Activated CD8-positive, alpha-beta memory T cell treated with anti-CD3 and anti-CD28 coated beads for 48 hours (primary cell): ENCODE measurements at places on chromosomes 16 and 17.

DNA sequence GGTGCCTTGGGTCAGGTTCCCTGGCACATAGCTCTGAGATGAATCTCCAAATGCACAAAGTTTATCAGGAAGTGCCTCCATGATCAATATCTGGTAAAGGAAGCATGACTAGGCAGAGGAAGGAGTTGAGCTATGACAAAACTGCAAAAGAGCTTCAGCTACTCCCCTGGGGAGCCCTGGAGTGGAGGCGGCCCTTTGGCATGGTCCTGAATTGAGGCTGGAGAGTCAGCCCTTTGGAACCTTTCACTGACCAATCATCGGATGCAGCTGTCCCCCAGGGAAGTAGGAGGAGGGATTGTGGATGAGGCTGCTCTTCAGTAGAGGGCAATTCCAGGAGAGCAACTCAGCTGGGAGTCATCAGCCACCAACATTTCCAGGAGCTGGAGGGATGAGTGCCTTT is 46.1 kb upstream of the NLRP1 start:
- no peak for DNase-seq

DNA sequence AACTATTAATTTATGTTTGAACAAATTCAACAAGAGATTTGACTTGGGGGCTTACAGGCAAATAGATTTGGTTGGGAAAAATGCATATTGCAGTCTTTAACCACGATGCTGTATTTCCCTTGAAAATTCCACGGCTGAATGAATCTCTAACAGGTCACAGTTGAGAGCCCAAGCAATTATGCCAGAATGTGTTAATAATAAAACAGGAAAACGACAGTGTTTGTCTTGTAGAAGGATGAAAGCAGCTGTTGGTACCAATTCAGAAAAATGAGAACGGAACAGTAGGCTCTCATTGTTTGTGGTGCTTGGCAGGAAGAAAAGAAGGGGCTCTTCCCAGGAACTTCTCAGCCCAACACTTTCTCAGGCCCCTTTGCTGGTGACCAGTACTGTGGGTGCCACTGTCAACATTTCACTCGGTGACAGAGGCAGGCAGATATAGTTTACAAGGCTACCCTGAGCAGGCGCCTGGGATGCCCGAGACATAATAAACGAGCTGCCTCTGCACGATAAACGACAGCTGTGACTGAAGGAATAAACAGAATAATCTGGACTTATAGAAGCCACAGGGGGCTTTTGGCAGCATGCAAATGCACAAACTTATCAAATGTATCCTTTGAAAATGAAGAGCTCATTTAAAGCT is 387.1 kb downstream of the HS3ST4 start:
- no peak for DNase-seq

- DNase-seq: no peak
These were observed 267.8 kb downstream of the CA10 start for GRCh38 chr17:51890710-51891109.

- DNase-seq: no peak
These were observed 85.9 kb upstream of the TOB1 start for GRCh38 chr17:50952013-50952412.

- DNase-seq: peak; percentile 48
These were observed 40.9 kb downstream of the RFFL start for GRCh38 chr17:35022536-35023063.

DNA sequence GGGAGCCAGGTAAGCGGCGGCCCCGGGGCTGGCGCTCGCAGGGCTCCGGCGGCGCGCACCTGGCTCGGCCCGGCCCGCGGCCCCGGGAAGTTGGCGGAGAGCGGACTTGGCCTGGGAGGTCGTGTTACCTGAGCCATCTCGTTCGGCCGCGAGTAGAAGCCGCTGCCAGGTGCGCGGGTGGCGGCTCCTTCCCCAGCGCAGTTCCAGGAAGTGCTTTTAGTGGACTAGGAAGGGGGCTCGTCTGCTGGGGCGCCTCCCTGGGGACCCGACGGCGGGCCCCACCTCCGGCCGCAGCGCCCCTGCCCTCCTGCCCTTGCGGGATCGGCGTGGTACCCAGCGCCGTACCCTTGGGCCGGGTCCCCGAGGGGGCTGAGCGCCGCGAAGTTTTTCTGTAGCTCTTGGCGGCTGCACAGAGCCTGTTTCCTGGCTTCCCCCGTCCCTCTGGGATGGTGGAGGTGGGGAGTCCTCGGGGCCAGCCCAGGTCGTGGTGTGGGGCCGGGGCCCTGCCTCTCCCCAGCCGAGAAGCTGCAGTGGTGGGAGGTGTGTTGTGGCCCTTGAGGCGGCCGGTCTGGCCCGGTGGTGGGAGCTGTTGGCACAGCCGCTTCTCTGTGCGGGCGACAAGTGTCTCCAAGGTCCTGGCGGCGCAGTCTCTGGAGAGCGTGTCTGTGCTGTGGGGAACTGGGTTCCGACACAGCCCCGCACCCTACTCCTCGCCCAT is 96.9 kb downstream of the RAB11FIP4 start:
- DNase-seq: no peak

GRCh38 chr17:32015245-32016013 is 8.2 kb downstream of the LRRC37B start:
- DNase-seq: no peak

- no peak for DNase-seq
These were observed 1.7 kb downstream of the CCDC154 start for GRCh38 chr16:1442697-1443096.

DNA sequence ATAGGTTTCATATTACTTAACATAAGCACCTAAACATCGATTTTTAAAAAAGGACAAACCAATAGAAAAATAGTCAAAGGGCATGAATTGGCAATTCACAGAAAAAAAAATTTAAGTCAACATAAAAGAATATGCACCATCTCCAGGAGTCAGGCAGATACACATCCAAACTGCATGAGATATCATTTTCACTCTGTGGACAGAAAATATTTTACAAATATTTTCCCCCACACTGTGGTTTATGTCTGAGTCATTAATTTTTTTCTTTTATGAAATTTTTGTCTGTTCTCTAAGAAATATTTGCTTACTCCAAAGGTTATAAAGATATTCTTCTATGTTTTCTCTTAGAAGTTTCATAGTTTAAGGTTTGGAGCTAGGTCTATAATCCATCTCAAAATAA is 74.4 kb upstream of the DNAH17 start:
- DNase-seq: no peak

DNA sequence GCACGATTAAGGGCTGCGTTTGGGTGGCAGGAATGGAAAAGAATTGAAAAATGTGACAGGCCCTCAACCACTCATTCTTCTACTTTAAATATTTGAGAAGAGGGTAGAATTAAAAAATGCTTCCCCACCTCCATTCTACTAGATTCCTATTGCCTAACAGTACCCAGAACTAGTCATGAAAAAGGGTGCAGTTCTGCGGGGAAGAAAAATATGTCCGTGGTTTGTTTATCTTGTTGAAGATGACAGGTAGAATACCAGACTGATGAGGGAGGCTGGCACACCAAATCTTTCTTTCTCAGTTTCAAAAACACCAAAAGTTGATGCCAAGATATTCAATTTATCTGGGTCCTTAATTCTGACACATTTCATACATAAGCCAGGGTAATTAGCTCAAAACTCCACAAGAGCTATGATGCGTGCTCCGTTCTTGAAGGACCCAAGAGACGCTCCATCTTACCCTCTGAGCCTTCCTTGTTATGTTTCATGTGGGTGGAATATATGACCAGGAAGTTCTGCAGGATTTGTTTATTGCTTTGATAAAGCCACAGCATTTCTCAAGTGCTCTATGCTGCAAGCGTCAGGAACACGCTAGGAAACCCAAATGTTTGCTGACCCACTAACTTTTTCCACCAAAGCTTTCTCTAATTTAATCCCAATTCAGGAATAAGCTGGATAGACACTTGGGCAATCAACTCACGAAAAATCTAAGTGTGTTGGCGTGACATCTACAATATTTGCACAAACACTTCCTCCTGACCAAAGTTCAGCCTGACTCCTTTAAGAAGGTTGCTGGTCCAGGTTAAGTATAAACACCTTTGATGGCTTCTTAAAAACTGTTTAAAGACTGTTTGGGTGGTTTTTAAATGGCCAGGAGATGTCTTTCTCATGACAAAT is 20.6 kb upstream of the GAN start:
- DNase-seq: no peak

DNA sequence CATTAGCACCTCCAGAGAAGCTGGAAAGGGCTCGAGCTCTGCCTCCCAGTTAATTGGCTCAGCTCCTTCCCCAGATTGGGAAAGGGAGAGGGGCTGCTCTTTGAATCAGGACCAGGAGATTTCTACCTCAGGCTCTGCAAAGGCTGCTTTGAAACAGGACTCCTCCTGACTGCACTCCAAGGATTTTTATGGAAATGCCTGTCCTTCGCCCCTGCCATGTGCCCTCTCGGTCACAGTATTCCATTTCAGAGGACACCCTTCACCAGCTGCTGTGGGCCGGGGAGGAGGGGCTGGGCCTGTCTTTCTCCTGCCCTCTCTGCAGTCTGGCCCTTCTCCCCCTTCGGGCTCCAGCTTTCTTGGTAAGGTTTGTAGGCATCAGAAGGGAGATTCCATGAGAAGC is 13.6 kb downstream of the MRM1 start:
- DNase-seq: no peak

DNA sequence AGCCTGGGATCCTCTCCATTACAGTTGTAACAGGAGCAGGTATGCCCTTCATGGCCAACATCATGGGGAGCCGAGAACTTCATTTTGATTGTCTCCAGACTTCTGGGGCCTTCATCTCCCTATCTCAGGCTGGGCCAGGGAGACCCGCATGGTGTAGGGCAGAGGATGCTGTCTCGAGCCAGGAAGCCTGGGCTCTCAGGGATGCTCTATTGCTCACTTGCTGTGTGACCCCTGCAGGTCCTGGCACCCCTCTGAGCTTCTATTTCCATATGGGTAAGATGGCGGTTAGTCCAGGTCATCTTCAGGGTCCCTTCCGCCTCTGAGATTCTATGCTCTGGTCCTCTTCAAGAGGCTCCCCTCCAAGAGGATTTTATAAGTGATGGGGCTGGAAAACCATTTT is 20.6 kb upstream of the RNF135 start:
- DNase-seq: no peak

GRCh38 chr16:69589434-69590269 is 23.9 kb downstream of the NFAT5 start:
- no peak for DNase-seq

GRCh38 chr17:61970030-61970429 is 42.2 kb upstream of the INTS2 start:
- DNase-seq: no peak

GRCh38 chr17:28549236-28550132 is 2.9 kb downstream of the UNC119 start:
- no peak for DNase-seq

- no peak for DNase-seq
These were observed 47.1 kb upstream of the SCNN1B start for GRCh38 chr16:23255000-23255399.

- DNase-seq: no peak
These were observed 2.3 kb upstream of the CBX2 start for GRCh38 chr17:79775632-79776031.

GRCh38 chr16:30738984-30739951 is 9.0 kb upstream of the PHKG2 start:
- DNase-seq: no peak

DNA sequence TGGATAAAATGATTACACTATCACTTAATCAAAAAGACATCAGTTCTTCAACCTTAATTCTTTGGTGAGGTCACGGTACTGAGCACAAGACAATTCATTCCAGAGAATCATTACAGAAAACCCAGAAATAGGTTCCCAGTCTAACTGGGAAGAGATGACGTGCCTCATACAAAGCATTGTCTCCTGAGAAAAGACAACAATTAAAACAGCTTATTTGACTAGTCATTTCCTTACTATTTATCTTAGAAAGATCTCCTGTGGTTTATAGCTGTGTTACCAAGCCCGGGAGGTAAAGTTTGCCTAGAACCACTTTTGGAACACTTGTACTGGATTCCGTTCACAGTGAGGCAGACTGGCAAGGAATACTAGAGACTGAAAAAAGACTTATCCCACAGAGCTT is 5.1 kb downstream of the PHF12 start:
- no peak for DNase-seq

DNA sequence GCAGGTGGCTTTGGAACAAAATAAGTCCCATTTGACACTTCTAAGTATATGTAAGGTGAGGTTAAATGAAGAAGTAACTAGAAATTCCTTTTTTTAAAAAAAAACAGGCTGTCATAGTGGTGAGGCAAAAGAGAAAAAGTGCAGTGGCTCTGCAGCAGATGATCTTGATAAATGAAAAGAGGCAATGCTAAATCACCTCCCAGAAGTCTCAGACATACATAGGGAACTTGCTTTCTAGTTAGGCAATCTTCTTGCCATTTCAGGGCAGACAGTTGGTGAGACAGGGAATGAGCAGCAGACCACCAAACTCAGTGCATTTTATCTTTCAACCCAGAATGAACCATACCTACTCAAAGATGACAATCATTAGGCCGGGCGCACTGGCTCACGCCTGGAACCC is 90.8 kb downstream of the MYO1D start:
- no peak for DNase-seq

- DNase-seq: no peak
These were observed 18.2 kb downstream of the PGS1 start for GRCh38 chr17:78396441-78397337.

- no peak for DNase-seq
These were observed 517.7 kb upstream of the PSMD7 start for GRCh38 chr16:73778887-73779286.
